ENCODE measurements at places on chromosomes 2 and 18. TPM values are rescaled to one million over a fixed set of nuclear protein-coding genes. Genes with fewer than 3 reads are reported as not detected.

- DNase-seq = no peak
Observed at GRCh38 chr18:40866968-40867367, 1088.1 kb upstream of the PIK3C3 start.

Gene PLEK
- not detected for total RNA-seq

Gene FAHD2A
- 50.9 TPM for total RNA-seq

DNA sequence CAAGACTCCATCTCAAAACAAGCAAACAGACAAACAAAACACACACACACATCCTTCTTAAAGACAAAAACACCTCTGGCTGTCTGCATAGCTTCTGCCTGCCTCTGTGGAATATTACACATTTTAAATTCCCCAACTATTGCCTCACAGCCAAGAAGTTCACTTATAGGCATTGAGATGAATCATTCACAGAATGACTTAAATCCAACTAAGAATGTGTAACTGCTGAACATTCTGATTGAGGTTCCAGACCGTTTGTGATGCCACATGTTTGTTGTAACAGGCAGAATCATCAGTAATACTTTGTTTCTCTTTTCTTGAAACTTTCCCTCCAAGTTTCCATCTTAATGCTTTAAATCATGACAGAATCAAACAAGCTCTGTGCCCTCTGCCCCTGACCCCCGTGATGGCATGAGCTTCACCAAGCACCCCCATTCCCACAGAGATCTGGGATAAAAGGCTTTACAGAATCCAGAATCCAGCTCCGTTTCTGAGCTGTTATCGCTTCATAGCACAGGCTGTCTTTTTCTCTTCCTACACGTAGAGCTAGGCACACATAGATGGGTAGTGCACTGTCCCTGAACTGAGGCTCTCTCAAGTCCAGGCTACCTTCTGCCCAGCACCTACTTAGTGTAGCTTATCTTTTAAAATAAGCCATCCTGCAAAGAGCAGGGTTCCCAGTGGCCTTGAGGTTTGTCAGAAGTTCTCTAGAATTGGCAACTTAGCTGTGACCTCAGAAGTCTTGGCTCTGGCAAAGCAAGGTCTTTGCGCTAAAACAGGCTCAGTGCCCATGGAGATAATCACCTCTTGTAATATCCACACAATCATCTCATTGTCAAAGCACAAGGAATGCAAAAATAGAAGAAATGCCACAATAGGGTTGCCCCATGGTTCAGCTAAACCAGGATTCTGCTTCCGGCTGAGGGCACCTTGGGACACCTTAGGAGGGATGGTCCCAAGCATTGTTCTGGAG is 32.9 kb downstream of the EPAS1 start:
- no peak for DNase-seq

GRCh38 chr2:78984386-78984785 is 41.1 kb upstream of the REG3G start:
- no peak for DNase-seq

DNA sequence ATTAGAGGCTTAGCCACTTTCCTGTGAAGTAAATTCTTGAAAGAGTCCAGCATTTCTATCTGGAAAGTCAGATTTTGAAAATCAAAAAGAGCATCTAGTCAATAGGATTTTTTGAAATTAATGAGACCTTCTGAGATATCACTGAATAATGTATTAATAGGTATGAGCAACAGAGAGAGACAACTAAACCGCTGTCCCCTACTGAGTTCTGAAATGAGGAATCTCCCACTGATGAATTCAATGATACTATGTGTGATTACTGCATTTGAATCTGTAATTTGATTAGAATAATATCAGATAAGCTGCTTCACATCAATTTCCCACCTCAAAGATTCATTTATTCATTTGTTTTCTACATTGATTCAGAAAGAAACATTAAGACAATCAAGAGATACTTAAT is 252.8 kb downstream of the TMX3 start:
- no peak for DNase-seq

DNA sequence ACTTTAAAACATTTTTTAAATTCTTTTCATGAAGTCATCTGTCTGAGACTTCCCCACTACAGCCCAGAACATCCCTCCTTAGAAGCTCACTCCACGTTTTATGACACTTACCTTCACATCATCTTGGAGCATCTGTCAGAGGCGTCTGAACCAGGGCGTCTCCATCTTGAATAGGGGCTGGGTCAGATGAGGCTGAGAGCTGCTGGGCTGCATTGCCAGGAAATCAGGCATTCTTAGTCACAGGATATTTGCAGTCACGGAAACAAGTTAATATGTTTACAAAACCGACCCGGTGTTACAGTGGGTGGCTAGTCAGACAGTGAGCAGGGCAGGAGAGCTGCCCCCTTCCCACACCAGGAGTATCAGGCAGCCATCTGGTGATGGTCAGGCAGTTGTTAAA is 456.5 kb downstream of the FBXO15 start:
- no peak for DNase-seq

DNA sequence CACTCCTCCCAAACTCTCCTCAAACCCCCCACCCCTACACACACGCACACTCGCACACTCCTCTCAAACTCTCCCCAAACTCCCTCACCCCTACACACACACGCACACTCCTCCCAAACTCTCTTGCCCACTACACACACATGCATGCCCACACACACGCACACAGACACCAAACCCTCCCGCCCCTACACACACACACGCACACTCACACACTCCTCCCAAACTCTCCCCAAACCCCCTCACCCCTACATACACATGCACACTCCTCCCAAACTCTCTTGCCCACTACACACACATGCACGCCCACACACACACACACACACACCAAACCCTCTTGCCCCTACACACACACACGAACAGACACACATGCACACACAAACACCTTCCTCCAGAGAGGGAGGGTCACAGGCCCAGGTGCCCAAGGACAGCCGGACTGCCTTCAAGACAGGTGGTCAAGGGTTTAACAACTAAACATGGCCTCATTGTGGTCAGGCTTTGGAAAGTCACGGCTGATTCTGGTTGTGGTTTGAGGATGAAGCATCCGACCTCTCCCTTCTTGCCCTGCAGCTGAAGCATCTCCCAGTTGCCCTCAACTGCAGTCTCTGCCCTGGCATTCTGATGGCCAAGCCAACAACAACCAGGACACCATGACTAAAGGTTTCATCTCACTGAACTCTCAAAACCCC is 72.3 kb upstream of the SNTG2 start:
- DNase-seq = no peak

Gene MOGAT1
- not detected for total RNA-seq

- DNase-seq = no peak
Observed at GRCh38 chr2:128605931-128606330, 287.3 kb upstream of the HS6ST1 start.

Gene KLHL41
- not detected for total RNA-seq

GRCh38 chr2:86512034-86512433 is 51.2 kb downstream of the CHMP3 start:
- no peak for DNase-seq

DNA sequence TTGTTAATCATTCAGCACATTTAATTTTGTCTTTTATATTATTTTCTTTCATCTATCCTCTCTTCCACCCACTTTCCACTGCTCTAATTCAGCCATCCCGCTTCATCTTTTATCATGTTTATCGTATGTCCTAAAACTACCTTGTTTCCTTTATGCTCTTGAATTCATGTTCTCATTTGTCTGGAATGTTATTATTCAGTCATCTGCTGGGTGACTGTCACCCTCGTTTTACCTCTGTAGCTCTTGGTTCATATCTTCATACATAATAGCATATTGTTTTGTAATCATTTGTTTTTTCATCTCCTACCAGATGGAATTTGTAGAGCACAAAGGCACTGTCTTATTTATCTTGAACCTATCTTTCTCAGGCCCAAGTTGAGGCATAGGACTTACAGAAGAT is 37.0 kb downstream of the SMCHD1 start:
- DNase-seq = no peak

GRCh38 chr18:43092539-43092938 is 22.9 kb downstream of the RIT2 start:
- DNase-seq = no peak

DNA sequence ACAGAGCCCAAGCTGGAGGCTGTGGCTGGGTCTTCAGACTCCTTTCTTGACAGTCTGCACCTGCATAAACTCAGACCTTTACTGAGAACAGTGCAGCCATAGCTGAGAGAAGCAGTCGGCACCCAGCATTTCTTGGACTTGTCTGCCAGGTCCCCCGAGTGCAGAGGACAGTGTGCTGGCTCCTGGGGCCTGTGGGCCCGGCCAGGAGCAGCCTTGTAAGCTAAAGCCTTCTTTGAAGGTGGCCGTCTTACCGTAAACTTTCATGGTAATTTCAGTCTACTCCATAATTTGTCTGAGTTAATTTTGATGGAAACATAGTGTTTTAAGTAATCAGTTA is 70.9 kb downstream of the LRRFIP1 start:
- DNase-seq = no peak

Gene CDC42EP3
- total RNA-seq = not detected
